ENCODE measurements at places on chromosomes 12 and 14. TPM values are rescaled to one million over a fixed set of nuclear protein-coding genes. Genes with fewer than 3 reads are reported as not detected.

The CD163 gene
- not detected for total RNA-seq

The RHOJ gene
- not detected for total RNA-seq

The PCED1B gene
- total RNA-seq = 55.2 TPM

The TSPAN19 gene
- total RNA-seq = not detected

The SMCO2 gene
- 1.1 TPM for total RNA-seq

The OR10AD1 gene
- not detected for total RNA-seq

The CIROP gene
- total RNA-seq = not detected

The P2RX2 gene
- total RNA-seq = not detected

The RNF212B gene
- total RNA-seq = not detected

The FOXN4 gene
- total RNA-seq = not detected

The SLC4A8 gene
- 2.3 TPM for total RNA-seq

The PRICKLE1 gene
- 0.28 TPM for total RNA-seq

The CCDC198 gene
- total RNA-seq = not detected

The MMP19 gene
- total RNA-seq = not detected

The DYRK2 gene
- total RNA-seq = 35.5 TPM

The FGF23 gene
- total RNA-seq = not detected

The MAP1LC3B2 gene
- total RNA-seq = 0.68 TPM

The ADCK1 gene
- 4.9 TPM for total RNA-seq

The GLI1 gene
- total RNA-seq = 1.2 TPM

The LRCOL1 gene
- not detected for total RNA-seq

The LALBA gene
- not detected for total RNA-seq

The DEPDC4 gene
- total RNA-seq = 1.3 TPM

The FLRT2 gene
- total RNA-seq = not detected

The ATP5F1B gene
- total RNA-seq = 771 TPM

The PLEKHG7 gene
- not detected for total RNA-seq

The STK38L gene
- total RNA-seq = 22.8 TPM

The ABCD2 gene
- 7.4 TPM for total RNA-seq

The FAM216A gene
- total RNA-seq = 53.7 TPM

The KRT83 gene
- not detected for total RNA-seq

The PZP gene
- not detected for total RNA-seq
